ENCODE measurements at places on chromosomes 4 and X.

- no peak for DNase-seq
Measured at GRCh38 chrX:151988706-151989299, 14.3 kb upstream of the GABRE start.

- no peak for DNase-seq
Measured at GRCh38 chrX:6777238-6778002, 242.5 kb upstream of the VCX3A start.

DNA sequence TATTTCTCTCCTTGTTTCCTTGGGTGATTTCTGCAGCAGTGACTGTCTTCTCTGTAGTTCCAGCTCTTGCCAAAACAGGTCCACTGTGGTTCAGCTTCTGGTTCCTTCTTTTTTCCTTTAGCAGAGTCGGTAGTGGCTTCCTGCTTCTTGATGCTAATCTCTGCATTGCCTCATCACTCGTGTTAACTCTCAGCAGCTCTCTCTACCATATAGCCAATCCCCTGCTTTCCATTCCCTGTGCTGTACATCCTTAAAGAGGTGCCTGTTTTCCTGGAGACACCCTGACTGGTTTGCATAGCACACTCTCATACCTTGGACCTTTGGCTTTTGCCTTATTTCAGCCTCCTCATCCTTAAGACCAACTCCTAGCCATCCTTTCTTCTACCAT lies 191.2 kb upstream of the LNX1 start:
- DNase-seq = no peak

- no peak for DNase-seq
Measured at GRCh38 chr4:4781936-4782707, 77.3 kb upstream of the MSX1 start.

- no peak for DNase-seq
Measured at GRCh38 chrX:103818842-103819619, 13.0 kb downstream of the RAB9B start.

DNA sequence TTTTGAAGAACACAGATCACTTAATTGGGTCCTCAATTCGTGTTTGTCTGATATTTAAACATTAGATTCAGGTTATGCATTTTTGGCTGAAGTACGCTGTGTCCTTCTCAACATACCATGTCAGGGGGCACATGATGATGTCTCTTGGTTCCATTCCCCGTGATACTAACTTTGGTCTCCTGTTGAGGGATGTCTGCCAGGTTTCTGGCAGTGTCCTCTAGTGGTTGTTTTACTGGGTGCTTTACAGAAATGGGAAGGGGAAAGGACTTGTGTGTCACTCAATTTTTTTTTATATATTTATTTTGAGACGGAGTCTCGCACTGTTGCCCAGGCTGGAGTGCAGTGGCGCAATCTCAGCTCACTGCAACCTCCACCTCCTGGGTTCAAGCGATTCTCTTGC lies 58.2 kb downstream of the WWC2 start:
- DNase-seq = no peak

GRCh38 chrX:111167334-111167733 lies 71.3 kb downstream of the PAK3 start:
- no peak for DNase-seq

GRCh38 chr4:99759988-99760387 lies 56.6 kb upstream of the DAPP1 start:
- DNase-seq = no peak

DNA sequence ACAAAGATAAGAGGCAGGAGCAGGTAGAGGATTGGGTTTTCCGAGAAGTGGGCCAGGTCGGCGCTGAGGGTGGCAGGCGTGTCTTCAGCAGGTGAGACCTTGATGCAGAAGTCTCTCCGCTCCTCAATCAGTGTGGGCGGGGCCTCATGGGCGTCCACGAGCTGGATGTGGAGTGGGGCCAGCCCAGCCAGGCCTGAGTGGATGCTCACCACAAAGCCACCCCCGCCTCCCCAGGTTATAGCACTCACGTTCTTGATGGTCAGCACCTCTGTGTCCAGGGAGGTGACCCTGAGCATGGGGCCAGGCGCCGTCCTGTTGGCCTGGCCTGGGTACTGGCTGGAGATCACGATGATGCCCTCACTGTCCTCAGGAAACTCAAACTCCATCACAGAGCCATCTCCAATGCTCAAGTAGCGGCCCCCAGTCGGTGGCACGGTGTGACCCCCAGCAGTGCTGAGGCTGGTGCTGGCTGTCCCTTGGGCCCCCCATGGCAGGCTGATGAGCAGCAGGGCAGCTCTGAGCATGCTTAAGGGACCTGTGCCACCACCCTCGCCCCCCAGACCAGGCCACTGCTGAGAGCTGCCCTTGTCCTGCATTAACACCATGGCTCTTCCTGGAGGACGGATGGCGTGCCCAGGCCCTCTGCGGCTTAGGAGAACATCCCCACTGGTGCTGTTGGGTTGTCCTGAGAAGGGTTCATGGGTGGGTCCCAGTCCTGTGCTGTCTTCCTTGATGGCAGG lies 1.9 kb downstream of the SLC10A3 start:
- DNase-seq = no peak
